Neural cell (in vitro differentiated cells): ENCODE measurements at places on chromosomes 1 and 21. TPM values are rescaled to one million over a fixed set of nuclear protein-coding genes. Genes with fewer than 3 reads are reported as not detected.

TRAF3IP3 gene
- polyA plus RNA-seq, result not detected in 2 replicates

FMO1 gene
- polyA plus RNA-seq, result not detected in 2 replicates

TFF3 gene
- polyA plus RNA-seq, result not detected in 2 replicates

CD101 gene
- 1.4 and 2.3 TPM in 2 replicates for polyA plus RNA-seq

LAMTOR5 gene
- polyA plus RNA-seq, result 102 and 111 TPM in 2 replicates

PPFIA4 gene
- 1.6 and 4.0 TPM in 2 replicates for polyA plus RNA-seq

CPLANE2 gene
- 5.7 and 8.2 TPM in 2 replicates for polyA plus RNA-seq

FCER1A gene
- not detected in 2 replicates for polyA plus RNA-seq
